Amniotic epithelial cell (primary cell): ENCODE measurements at places on chromosomes 11 and 22.

DNA sequence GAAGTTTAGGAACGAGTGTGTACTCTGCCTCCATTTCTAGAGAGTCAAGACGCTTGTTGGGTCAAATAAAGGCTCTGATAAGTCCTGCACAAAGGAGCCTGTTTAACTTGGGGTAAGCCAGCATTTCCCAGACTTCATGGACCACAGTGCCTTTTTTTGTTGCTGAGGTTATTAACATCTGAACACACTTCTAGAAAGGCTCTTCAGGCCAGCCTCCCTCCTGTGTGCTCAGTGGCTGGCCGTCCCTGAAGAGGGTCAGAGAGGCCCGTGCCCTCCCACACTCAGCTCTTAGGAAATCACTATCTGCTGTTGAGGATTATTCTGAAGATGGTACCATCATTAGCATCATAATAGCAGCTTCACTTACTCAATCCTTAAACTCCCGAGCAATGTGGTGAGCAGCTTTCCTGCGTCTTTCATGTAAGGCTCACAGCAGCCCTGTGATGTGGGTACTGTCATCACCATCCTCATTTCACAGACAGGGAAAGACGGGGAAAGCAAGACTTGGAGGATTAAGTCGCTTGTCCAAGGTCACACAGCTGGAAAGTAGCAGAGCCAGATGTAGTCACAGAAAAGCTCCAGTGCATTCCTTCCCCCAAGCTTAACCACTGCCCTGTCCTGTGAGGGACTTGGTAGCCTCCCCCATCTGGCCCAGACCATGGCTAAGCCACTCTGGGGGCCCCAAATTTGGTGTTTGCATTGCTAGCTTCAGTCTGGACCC lies 71.3 kb downstream of the TSPAN18 start:
- DNase-seq: peak; percentile 79

GRCh38 chr11:13761250-13761649 lies 92.8 kb downstream of the FAR1 start:
- DNase-seq: peak; percentile 22

DNA sequence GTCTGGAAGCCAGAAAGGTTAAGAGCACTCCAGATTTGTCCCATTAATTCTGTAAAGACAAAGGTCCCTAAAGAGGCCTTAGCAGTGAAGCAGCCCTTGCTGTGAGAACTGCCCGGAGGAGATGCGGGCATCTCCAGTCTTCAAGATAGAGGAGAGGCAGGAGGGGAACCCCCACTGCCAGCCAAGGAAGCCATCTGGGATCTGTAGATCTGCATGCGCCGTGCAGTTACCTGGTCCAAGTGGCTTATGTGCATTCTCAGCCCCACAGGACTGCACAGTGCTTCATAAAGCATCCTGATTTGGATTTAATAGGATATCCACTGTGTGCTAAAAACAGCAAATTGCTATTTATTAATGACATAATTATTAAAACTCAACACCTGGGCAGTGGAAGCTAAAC lies 834.6 kb downstream of the NTM start:
- DNase-seq: no peak

DNA sequence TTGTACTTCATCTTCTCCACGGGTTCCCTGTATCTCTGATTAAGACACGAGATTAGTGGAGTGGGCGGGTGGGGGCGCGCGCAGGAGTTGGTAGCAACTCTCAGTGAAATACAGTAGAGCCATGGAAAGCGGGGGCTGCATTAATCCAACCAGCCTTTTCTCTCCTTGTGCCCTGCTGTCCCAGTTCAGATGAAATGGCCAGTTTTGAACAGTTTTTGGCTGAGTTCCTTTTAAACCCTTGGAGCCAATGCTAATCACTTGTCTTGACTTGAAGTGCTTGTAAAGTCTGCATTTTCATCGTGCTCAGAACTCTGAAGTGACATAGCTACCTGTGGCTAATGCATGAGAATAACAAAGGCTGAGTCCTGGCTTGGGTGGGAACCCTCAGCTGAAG lies 734 bp upstream of the TMEM123 start:
- DNase-seq: no peak

DNA sequence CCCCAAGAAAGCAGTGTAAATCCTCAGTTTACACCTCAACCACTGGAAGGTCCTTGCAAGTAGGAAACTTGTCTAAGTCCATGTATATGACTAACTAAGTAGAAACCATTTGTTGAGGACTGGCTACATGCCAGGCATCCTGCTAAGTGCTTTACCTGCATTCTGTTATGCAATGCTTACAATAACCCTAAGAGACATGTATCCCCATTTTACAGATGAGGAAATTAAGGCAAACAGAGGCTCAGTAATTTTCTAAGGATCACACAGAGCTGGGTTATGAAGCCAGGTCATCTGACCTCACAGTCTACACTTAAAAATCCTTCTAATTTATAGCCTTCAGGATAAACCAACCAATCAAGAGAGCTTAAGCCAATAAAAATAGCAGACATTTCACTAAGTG lies 1.5 kb downstream of the TIMM10 start:
- DNase-seq: no peak

- DNase-seq: peak; percentile 36
Observed at GRCh38 chr11:22521226-22521625, 104.4 kb downstream of the FANCF start.

- peak; percentile 45 for DNase-seq
Observed at GRCh38 chr11:44538375-44539054, 26.9 kb upstream of the CD82 start.

DNA sequence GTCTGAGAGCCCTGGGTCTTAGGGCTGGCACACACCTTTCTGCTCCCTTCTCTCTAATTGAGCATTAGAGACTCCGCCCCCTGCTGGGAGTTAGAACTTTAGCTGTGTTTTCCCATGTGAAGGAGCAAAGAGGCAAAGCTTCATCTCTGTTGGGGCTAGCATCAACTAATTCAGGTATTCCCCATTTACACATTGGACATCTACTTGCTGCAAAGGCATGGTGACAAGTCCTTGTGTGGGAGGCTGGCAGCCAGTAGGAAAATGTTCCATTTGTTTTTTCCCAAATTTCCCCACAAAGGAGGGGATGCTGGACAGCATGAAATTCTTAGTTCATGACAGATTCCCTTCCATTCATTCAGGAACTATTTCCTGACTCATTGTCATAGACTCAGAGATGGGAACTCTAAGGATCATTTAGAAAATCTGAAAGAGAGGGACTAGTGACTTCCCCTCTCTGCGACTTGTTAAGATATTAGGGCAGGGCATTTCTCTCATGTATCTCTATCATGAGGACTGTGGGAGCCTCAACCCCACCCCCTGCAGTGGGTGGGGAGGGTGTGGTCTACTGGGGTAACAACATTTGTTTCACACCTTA lies 3.6 kb downstream of the CD44 start:
- DNase-seq: peak; percentile 57

GRCh38 chr22:48796310-48797015 lies 1031.2 kb downstream of the BRD1 start:
- no peak for DNase-seq

- no peak for DNase-seq
Observed at GRCh38 chr11:42901084-42901483, 410.7 kb upstream of the API5 start.

DNA sequence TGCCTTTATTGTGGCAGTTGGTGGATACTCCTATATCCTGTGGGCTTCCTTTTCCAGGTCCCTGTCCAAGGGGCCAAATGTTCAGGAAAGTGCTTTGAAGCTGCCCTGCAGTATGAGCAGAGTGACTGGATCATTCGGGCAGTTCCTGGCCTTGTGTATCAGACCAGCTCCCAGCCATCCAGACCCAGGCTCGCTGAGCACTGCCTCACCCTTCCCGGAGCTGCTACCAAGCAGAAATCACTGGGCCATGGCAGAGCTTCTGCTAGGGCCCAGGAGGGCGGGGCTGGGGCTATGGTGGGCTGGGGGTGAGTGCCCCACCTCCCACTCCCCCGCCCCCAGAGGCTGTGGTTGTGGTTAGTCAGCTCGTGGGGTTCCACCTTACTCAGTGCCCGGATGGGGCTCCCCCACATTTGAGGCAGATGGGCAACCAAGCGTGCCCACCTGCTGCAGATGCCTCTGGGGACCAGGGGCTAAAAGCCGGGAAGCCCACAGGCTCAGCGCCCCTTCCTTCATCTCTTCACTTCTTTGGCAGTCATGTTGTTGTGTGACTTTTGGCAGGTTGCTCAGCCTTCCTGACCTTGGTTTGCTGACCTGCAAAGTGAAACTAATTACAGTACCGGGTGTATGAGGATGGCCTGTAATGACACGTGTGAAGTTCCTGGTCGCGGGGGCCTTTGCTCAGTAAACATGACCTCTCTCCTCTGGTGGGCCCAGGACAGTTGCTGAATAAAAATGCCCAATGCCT lies 2.1 kb upstream of the LRRC32 start:
- no peak for DNase-seq

DNA sequence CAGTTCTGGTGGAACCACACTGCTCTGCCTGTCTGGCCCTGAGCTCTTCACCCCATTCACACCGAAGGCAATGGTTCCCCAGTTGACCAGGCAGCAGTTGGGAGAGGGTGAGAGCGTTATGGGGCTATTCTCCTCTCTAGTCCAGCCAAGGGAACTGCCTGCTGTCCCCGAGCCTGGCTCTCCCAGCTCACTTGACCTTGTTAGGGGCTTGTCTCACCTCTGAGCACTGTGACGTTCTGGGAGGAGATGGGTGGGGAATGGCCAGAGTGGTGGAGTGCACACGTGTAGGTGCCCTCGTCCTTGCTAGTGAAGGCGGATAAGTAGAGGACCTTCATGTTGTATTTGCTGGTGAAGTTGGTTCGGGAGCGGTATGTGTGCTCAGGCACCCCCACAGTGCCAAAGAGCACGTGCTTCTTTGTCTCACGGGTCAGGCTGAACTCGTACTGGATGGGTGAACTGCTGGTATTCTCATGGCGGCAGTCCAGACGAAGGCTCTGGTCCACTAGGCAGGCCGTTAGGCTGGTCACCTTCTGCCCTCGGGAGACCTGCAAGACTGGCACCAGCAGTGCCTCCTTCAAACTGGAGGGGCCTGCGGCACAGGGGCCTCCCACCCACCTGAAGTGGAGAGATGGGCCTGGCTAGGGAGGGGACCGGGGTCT lies 3.0 kb downstream of the THY1 start:
- no peak for DNase-seq

GRCh38 chr11:62702246-62702645 lies 5.0 kb downstream of the BSCL2 start:
- peak; percentile 65 for DNase-seq

DNA sequence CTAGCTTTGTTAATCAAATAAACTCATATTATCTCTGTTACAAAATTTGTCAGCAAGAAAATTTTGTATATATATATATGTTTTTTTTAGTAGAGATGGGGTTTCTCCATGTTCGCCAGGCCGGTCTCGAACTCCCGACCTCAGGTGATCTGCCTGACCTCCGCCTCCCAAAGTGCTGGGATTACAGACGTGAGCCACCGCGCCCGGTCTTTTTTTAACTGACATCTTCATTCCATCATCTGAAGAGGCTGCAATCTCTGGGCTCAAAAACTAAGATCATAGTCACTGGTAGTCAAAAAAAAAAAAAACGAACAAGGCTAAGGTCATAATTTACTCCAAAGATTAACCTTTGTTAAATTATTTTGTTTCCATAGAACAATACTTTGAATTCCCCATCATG lies 5.3 kb upstream of the KLHDC7B start:
- no peak for DNase-seq

DNA sequence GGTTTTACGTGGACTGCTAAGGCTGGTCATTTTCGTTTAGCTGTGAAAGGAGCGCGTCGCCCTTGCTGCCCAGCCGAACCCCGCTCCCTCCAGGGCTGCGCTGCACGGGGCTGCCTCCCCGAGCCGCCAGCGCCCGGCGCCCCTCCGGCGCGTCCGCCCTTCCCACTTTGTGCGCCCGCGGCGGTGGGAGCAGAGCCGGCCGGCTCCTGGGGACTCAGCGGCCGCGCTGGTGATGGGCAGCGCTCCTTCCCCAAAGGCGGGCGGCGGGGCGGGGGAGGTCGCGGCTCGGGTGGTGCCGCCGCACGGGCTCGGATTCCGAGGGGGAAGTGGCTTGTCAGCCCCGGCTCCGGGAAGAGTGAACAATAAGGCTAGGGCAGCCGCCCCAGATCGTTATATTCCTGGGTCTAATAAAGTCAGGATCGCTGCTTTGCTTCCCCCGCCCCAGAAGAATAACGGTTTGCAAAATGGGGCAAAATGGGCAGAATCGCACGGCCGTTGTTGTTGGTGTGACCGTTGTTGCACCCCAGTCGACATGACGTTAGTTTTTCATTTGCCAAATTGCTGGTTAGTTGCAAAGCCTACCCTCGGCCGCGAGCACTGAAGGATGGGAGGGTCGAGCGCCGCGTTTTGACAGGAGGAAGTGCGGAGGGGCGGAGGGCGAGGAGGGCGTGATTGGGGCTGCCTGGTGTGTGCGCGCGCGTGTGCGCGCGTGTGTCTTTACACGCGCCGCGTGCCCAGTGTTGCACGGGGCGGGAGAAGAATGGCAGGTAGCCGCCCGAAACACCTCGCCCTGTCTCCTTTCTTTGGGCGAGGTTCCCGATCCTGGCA lies 745 bp downstream of the NCAM1 start:
- no peak for DNase-seq

DNA sequence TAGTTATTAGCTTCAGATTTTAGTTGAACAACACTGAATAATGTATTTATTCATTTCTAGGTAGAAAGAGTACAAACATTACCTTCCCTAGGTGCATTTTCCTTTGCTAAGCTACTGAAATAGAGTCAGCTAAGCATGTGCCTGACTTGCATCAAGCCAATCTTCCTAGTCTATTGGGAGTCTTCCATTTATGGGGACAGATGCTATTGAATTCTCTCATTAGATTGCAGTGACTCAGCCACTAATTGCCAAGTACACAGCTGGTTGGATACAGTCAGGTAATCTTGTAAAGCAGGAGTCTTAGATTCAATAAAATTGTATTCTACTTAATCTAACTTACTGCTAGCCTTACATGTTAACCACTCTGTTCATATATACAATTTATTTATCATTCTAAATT lies 55.2 kb upstream of the RPS13 start:
- no peak for DNase-seq

- DNase-seq: no peak
Observed at GRCh38 chr11:13679768-13680167, 11.3 kb downstream of the FAR1 start.

DNA sequence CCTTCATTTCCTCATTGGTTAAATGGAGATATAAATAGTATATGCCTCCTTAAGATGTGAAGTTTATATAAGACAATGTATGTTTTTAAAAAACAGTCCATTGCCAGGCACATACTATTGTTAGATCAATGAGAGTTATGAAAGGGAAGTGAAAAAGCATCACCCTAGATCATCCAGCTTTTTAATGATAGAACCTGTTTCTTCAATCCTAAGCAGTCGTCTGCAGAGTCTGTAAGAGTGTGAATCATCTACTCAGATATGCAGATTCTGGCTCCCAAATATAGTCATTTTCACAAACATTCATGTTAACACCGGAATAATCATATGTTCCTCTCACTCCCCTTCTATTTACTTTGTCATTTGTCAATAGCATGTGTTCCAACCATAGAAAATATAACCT lies 65.3 kb upstream of the SLN start:
- DNase-seq: no peak

- DNase-seq: peak; percentile 9
Observed at GRCh38 chr11:14018441-14018840, 55.9 kb downstream of the SPON1 start.

DNA sequence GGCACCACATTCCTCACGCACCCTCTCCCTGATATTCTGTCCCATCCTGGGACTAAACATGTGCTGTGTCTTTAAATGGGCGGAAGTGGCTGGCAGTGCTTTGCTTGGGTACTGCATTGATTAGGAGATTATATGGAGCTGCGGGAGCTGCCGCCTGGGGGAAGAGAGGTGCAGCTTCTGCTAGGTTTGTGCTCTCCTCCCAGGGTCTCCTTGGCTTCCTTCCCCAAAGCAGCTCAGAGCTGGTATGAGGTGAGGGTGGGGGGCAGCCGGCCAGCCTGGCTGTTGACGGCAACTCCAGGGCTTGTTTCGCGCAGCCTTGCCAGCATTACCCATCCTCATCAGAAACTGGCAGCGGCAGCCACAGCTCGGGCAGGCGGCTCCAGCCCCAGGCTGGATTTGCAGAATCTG lies 95.4 kb downstream of the GRAMD1B start:
- DNase-seq: no peak
